ENCODE measurements at places on chromosomes 16 and 17.

DNA sequence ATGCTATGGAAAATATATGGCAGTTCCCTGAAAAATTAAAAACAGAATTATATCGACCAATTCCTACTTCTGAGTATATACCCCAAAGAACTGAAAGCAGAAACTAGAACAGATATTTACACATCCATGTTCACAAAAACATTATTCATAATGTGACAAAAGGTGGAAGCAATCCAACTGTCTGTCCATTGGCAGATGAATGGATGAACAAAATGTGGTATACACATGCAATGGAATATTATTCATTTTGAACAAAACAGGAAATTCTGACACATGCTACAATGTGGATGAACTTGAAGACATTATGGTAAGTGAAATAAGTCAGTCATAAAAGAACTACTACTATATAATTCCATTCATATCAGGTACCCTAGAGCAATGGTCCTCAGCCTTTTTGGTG, 263.5 kb upstream of the AXIN2 start:
- DNase-seq, result no peak

DNA sequence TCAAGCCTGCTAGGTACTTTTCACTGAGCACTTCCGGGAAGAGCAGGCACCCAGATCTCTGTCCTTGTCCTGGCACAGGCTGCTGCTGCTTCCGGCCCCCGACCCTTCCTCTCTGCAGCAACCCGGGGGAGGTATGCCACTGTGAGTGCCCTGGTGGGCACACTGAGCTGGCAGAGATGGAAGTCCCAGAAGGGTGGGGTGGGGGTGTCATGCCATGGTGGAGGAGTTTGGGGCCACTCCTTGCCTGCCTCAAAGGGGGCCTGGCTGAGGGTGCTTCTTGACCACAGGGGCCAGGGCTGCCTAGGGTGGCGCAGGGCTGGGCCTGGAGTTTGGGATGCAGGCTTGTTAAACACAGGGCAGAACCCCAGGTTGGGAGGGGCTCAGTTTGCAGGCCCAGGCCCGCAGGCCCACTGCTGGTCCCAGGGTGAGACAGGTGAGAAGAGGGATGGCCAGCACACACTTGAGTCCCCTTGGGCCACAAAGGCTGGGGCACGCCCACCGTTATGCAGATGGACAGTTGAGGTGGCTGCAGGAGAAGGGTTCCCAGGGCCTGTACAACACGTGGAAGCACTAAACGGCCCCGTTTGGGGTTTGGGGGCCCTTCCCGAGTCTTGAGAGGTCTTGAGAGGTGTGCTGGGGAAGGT, 8.7 kb downstream of the TMEM235 start:
- no peak for DNase-seq

- DNase-seq, result peak; percentile 73
Observed at GRCh38 chr16:69328854-69329316, 1.5 kb downstream of the PDF start.

- DNase-seq, result peak; percentile 19
Observed at GRCh38 chr17:1498869-1499268, 6.4 kb upstream of the MYO1C start.

- peak; percentile 84 for DNase-seq
Observed at GRCh38 chr16:70380248-70380918, 33.7 kb downstream of the DDX19A start.

GRCh38 chr17:18318117-18318516, 3.0 kb downstream of the SMCR8 start:
- DNase-seq, result no peak

All from activated CD4-positive, alpha-beta T cell treated with anti-CD3 and anti-CD28 coated beads, Interleukin-10, Interleukin-2, amounts not matched to agents 100 ng/mL and 50 ng/mL, durations not matched to agents 16 hours and 8 hours (primary cell).